Epithelial cell of prostate (primary cell): ENCODE measurements at places on chromosomes 4 and X.

- no peak for DNase-seq
Observed at GRCh38 chrX:44017676-44018075, 44.5 kb upstream of the NDP start.

GRCh38 chrX:13778916-13779315 lies 38.0 kb downstream of the GPM6B start:
- no peak for DNase-seq

GRCh38 chrX:100445593-100445992 lies 35.5 kb upstream of the PCDH19 start:
- DNase-seq = no peak

- no peak for DNase-seq
Observed at GRCh38 chr4:92091335-92091734, 212.4 kb upstream of the GRID2 start.

GRCh38 chrX:39016556-39016955 lies 215.3 kb downstream of the MID1IP1 start:
- no peak for DNase-seq

DNA sequence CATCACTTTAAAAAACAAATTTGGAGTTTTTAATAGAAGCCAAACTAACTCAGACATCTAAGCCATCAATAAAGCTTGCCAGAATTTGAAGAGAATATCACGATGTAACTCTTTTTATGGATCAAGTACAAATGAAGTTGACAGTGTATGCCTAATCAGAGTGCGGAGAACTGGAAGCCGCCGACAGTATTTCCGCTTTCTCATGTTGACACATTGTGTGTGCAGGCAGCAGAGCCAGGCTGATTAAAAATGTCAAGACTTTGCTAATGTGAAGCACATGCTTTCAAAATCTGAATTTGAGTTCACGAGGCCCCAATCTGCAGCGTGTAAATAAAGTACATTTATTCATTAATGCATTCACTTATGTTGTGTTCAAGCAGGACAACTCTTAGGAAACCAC lies 161.2 kb downstream of the TENM3 start:
- no peak for DNase-seq

DNA sequence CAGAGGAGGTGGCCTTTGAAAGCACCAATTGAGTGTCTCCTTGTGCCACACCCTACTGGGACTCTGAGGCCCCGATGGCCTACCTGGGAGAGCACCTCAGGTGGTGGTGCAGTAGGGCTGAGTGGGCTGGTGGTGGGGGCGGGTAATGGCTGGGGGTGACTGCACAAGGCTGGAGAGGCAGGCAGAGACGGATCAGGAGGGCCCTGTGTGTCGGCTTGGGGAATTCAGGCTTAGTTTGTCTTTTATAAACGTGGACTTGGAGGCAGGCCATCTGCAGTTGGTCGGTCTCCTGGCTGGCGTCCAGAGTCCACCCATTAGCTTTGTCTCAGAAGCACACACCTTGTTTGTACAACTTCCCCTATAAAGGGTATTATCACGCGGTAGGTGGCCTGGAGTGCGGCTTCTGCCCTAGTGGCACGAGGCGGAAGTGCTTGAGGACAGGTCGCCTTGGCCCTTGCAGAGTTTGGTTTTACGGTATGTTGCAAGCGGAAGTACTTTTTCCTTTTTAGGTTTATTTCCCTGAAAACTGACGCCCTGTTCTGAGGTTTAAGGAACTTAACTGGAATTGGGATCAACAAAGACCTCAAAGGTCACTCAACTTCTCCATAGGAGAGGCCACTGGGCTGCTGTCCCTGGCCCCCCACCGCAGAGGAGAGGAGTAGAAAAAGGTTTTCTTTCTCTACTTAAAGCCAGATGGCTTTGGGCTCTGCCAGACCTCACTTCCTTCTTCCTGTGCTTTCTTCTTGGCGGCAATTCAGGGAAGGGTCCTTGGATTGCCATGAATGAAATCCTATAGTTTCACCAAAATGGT lies 8.0 kb downstream of the TBC1D14 start:
- DNase-seq = no peak

DNA sequence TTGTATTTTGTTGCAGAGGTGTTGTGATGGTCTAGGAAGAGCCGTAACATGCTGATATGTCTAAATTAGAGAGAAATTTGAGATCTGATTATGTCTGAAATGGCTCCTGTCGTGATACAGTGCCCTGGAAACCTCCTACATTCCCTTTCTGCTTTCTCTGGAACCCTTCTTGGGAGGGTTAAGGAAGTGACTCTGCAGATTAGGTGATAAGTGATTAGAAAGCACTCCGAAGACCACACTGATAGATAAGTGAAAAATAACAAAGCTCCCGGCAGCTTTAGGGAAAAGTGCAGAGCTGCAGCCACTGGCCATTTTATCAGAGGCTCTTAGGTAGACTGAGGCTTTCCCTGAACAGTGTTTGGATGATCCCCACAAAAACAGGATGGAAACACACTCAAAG lies 110.6 kb downstream of the MGST2 start:
- DNase-seq = no peak

DNA sequence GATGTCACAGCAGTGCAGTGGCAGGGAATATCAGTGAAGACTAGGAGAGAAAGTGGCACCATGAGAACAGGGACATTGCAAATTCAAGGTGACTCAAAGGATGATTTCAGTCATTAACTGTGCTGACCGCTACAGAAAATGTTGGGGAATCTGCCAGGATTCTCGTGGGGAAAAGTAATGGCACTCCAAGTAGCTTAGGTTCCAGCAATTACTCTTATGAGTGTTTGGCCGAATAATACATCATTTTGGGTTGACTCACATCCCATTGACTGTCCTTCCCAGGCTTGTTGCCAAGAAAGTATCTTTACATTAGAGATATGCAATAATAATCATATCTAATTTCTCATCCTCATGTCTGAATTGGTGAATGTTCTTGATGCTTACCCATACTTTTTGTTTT lies 1411.1 kb upstream of the PCDH7 start:
- DNase-seq = no peak

GRCh38 chr4:7103607-7104365 lies 35.9 kb upstream of the GRPEL1 start:
- DNase-seq = no peak

DNA sequence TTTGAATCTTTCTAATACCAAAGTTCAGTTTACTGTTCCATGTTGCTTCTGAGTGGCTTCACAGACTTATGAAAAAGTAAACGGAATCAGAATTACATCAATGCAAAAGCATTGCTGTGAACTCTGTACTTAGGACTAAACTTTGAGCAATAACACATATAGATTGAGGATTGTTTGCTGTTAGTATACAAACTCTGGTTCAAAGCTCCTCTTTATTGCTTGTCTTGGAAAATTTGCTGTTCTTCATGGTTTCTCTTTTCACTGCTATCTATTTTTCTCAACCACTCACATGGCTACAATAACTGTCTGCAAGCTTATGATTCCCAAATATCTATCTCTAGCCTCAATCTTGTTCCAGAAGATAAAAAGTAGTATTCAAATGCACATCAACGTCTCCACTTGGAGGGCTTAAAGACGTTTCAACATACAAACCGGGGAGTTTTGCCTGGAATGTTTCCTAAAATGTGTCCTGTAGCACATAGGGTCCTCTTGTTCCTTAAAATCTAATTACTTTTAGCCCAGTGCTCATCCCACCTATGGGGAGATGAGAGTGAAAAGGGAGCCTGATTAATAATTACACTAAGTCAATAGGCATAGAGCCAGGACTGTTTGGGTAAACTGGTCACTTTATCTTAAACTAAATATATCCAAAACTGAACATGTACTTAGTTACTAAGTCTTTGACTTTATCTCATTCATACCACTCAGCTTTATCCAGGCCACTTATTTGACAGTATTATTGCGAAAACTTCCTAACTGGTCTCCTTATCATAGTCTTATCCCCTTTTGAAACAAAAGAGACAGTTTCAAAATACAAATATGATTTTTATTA lies 3.6 kb upstream of the AFP start:
- no peak for DNase-seq

DNA sequence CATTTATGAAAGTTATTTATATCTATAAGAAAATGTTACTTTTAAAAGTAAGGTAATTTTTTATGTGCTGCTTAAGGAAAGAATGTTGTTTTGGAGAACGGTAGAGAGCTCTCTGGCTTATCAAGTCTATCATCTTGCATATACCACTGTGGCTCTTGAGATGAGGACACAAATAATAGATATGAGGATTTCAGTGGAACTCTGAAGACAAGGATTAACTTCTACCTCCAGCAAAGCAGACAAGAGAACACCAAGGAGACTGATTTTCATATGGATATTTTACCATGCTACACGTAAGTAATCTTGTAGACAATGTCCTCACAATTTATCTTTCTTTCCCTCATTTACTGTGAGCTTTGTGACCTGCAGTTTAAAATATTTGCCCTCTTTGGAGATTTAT lies 557.5 kb upstream of the NDST4 start:
- DNase-seq = no peak

DNA sequence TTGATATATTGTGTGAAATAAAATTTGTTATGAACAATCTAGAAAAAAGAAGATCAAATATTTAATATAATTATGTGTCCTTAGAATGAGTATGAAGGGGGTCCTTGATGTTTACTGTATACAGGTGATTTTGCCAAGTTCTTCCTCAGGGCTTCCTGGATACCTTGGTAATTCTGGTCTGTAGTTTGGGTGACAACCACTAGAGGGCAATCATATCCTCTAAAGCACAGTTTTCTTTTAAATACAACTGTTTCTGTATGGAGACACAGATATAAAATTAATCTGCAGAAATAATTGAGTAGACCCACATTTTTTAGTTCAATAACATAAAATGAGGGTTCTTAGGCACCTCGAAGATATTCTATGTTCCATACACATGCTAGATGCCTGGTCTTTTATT lies 157.7 kb downstream of the SPANXN1 start:
- no peak for DNase-seq

DNA sequence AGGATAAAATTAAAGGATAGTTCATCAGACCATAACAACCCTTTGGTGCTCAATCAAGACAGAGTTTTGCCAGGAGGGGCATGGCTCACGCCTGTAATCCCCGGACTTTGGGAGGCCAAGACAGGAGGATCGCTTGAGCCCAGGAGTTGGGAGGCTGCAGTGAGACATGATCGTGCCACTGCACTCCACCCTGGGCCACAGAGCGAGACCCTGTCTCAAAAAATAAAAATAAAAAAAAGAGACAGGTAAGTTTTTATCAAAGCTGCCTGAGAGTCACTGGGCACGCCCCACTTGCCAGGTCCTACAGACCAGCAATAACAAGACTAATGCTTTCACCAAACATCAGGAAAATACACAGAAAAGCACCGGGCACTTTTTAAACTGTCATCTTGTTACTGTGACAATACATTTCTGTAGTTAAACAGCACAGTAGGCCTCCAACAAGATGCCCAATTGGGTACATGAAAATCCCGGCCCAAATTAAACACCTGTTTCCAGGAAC lies 765 bp downstream of the CFAP97 start:
- no peak for DNase-seq

DNA sequence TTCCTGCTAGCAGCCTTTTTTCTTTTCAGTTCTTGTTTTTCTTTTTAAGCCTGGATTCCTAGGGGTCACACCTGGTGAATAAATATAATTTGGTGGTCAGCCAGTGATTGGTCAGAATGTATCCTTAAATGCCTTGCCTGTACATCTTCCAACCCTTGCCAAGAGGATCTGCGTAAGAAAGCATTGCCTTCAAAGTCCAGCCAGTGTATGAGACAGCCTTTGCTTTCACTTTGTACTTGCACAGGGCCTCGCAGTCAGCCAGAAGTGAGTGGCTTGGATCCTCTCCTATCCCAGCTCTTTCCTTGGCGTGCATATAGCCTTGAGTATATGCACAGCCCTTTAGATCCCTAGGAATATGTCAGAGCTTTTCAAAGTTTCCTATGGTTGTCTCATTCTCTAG lies 22.2 kb downstream of the KANTR start:
- no peak for DNase-seq

DNA sequence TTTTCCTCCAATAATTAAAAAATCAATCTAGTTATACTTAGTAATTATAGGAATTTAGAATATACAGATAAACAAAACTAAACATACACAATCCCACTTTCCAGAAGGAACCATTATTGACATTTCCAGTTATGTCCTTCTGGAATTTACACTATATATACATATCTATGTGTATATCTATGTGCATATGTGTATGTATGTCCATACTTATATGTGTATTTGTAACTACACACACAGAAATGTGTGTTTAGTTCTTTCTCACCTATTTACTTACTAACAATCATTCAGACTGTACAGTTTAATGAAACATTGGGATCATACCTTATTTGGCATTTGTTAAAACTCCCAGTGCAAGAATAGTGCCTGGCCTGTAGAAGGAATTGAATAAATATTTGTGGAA lies 126.4 kb downstream of the FHIP1A start:
- DNase-seq = no peak

DNA sequence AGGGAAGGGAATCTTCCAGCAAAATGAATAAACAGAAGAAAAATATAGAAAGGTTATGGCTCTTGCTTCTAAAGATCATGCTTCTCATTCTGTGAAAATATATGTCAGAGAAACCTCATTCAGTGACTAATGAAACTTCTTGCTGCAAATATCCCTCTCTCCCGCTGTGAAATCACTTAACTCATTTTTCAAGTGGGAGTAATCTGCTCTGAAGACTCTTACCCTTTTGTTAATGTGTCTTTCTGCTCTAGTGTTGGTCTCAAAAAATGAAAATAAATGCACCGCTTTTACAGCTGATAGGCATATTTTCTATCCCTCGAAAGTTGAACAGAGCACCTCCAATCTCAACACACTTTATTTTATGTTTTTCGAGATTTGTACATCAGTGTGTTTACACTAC lies 252.3 kb downstream of the NLGN4X start:
- DNase-seq = no peak

GRCh38 chrX:11290416-11291102 lies 2.7 kb upstream of the AMELX start:
- no peak for DNase-seq

DNA sequence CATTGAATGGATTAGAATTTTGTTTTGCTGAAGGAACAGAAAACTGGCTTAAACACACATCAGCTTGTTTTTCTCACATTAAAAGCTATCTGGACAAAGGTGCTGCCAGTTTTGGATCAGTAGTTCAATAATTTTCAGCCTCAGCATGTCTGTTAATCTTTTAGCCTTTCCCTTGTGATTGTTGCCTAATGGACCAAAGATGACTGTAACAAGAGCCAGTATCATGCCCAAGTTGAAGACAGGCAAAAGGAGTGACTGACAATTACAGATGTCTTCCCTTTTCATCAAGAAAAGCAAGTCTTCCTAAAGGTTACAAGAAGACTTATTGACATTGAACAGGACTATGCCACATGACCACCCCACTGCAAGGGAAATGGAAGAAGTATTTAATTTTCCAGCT lies 419.7 kb downstream of the MAPK10 start:
- no peak for DNase-seq

DNA sequence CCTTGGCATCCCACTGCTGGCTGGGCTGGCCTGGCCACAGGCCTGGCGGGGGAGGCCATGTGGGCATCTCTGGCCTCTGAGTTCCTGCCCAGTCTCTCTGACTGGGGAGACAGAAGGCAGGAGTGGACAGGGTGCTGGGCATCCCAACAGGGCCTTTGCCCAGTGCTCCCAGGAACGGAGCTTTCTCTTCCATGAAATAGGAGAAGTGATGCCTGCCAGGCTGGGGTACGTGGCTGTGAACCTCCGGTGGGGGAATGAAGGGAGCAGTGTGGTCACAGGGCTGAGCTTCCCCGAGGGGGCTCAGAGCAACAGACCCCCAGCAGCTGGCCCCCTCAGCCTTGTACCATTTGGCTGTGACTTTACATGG lies 40.4 kb upstream of the HMX1 start:
- no peak for DNase-seq

- peak; percentile 37 for DNase-seq
Observed at GRCh38 chrX:65679071-65679540, 11.7 kb downstream of the MSN start.
